ENCODE measurements at places on chromosomes 16 and 17.
A peak's percentile ranks its signal among the peaks of the same experiment; 100 is the strongest.

DNA sequence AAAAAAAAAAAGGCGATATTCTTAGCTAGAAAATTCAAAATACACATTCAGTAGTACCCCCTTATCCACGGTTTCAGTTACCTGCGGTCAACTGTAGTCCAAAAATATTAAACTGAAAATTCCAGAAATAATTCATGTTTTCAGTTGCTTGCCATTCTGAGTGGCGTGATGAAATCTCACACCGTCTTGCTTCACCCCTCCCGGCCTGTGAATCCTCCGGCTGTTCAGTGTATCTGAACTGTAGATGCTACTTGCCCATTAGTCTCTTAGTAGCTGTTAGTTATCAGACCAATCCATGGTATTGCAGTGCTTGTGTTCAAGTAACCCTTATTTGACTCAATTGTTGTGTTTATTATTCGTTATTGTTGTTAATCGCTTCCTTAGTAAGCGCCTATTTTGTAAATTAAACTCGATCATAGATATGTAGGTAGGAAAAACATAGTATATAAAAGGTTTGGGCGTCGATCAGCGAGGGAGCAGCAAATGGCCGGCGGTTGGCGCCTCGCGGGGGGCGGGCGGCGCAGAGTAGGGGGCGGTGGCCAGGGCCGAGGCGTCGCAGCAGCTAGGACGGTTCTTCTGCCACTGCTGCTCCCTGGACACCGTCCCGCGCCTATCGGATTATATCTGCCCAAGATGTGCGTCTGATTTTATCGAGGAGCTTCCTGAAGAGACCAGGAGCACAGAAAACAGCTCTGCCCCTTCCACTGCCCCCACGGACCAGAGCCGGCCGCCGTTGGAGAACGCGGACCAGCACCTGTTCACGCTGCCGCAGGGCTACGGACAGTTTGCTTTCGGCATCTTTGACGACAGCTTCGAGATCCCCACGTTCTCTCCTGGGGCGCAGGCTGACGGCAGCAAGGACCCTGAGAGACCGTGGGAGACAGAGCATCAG, 39.8 kb upstream of the AKAP1 start:
- DNase-seq = no peak

DNA sequence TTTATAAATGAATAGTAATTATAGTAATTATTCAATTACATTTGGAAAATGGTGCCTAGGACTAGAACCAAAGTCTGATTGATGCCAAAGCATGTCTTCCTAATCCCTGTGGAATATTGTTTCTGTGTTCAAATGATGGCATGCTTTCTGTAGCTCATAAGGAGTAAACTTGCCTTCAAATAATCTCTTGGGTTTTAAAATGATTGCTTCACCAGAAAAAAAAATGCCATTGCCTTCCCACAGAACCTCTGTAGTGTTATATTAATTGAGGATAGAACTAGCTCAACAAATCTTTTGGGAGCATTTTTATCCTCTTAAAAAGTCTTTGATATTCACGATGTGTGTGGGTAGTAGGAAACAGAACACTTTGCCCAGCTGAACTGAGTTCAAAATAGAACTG, 7.7 kb upstream of the TMEM100 start:
- no peak for DNase-seq

- DNase-seq = no peak
These were observed 1378.8 kb upstream of the CDH8 start for GRCh38 chr16:63415014-63415413.

GRCh38 chr16:27665881-27666280, 115.9 kb downstream of the KATNIP start:
- no peak for DNase-seq

DNA sequence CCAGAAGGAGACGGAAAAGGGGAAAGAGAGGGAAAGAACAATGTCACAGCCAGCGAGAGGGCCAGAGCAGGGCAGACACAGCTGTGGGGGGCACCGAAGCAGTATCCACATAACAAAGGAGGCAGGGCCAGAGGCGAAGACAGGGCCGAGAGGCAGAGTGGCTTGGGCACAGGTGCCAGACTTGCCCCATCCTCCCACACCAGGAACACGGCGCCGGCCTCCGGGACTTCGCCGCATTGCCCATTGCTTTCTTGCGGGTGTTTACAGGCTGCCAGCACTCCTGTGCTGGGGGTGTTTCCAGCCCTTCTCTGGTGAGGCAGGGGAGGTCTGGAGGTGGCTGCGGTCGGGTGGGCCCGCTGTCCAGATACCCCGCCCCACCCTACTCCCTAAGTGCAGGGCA, 78.0 kb downstream of the ENGASE start:
- DNase-seq = no peak

DNA sequence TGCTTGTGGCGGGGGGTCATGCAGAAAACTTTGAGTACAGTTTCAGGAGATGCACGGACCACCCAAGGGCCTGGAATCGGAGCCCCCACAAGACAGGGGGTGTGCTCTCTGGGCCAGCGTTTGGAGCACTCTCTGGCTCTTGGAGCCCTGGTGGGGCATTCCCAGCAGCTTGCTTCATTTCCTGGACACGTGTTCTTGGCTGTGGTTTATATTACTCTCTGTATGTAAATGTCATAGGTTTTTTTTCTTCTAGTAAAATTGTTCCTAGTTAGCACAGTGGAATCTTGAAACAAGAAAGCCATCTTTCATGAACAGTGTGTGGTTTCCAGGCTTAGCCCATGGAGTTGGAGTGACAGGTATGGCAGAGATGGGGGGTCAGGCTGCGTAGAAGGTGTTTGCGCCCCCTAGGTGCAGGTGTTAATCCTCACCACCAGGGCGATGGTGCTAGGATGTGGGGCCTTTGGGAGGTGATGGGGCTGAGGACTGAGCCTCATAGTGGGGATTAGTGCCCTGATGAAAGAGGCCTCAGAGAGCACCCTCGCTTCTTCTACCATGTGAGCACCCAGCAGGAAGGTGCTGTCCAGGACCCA, 79.8 kb downstream of the JPH3 start:
- DNase-seq = peak; percentile 63

- no peak for DNase-seq
These were observed 32.7 kb upstream of the DNAH9 start for GRCh38 chr17:11565591-11565990.

DNA sequence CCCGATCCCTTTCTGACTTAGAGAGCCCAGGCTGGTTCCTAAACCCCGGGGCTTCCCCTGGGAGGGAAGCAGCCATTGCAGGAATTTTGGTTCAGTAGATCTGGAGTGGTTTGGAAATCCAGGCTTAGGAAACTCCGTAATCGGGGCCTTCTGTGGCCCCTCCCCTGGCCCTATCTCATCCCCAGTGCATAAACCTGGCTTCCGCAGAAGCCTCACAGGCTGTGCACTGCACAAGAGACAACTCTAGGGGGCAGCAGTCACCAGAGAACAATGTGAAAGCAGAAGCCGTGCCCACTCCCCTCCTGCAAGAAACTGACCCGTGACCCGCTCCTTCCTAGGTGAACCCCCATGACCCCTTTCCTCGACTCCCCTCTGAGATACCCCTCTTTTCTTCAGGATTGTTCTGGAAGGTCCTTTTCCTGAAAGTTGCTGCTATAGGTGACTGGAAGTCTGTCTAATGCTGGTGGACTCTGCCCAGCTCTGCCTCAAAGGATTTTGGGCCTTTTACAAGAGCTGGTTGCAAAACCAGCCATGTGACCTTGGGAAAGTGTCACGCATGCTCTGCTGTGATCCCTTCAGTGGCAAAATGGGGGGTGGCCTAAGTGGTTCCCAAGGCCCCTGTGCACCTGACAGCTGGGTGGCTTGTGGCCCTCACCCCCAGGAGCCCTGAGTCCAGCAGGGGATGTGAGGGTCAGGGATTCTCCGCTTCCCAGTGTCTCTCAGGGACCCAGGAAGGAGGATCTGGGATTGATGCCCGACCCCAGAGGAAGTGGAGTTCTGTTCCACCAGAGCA, 14.4 kb downstream of the GUCY2D start:
- peak; percentile 36 for DNase-seq

DNA sequence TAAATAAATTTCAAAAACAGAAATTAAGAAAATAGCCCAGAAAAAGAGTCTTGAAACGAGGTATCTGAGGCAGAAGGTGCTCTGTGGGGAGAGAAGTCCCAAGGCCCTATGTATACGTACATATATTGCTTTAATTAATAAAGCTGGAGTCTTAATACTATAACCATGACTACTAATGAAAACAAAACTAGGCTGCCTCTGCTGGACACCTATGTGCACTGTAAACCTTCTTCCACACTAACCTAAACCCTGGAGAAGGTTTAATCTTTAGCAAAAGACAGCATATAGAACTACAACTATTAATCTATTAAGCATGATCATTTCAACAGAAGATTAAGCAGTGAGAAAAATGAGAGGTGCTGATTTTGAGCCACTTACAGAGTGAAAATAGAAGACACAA, 153.9 kb upstream of the C17orf78 start:
- DNase-seq = no peak

- DNase-seq = no peak
These were observed 29.8 kb upstream of the CRYBA1 start for GRCh38 chr17:29216856-29217255.
